IMR-90 (cell line): ENCODE measurements at places on chromosomes 1 and 21. TPM values are rescaled to one million over a fixed set of nuclear protein-coding genes. Genes with fewer than 3 reads are reported as not detected.
A peak's percentile ranks its signal among the peaks of the same experiment; 100 is the strongest.

GRCh38 chr1:160209321-160210046 is 4.3 kb downstream of the PEA15 start:
- no peak overlapping the region for H3K4me3 ChIP-seq
- H3K27me3 ChIP-seq = no peaks in the 10 kb centered on the region
- DNase-seq = no peak
- H3K36me3 ChIP-seq = peaks cover 62% of the 10 kb centered on the region

DNA sequence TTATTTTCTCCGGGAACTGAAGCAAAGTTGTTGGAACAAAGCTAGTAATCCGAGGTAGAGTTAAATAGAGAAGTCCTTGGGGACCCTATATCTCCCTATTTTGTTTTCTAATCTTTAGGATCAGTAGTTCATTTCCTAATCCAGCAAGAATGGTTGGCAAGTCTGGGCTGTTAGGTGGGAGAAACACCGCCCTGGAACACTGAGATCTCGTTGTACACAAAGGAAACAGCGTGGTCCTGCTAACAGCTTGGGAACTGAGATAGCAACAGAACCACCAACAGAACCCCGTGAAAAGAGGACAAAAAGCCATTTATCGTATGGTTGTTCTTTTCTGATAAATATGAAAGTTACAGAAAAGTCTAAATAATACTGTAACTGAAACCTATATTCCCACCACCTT is 121.9 kb upstream of the CDC42BPA start:
- H3K27ac ChIP-seq = no peak overlapping the region
- no peak for DNase-seq
- no peak overlapping the region for H3K4me3 ChIP-seq

- no peaks in the 10 kb centered on the region for H3K27me3 ChIP-seq
- H3K4me3 ChIP-seq = no peak overlapping the region
- no peak for DNase-seq
- no peak overlapping the region for H3K27ac ChIP-seq
- no peaks in the 10 kb centered on the region for H3K4me1 ChIP-seq
Observed at GRCh38 chr1:163842571-163842970, 520.8 kb downstream of the NUF2 start.

DNA sequence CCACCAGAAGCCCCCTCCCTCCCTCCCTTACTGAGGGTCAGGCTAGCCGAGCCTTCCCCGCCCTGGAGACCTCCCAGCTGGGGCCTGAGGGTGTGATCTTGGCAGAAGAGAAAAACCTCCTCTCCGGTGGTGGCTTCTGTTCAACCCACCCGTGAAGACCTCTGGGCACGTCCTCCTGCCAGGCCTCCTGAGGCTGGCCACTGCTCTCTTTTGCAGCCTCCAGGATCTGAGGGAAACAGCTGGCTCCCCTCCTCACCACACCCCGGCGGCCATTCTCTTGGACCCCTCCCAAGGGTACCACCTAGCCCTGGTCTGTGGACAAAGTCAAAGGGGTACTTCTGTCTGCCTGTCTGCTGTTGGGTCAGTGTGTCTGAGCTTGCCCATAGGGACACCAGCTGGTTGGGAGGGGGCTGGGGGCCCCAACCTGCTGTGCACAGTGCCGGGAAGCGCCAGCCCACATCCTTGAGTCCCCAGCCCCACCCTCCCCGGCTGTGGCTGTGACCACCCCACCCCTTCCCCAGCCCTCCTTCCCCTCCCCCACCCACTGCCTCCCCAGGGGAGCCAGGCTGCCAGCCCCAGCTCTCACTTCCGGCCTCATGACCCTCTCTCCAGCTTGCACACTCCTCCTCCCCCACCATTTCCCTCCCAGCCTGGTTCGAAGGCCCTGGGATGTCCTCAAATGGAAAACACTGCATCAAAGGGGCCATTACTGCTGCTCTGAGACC is 48.1 kb downstream of the AHDC1 start:
- peak overlapping the region; percentile 15; the same call in 1 of the 2 replicates for H3K27ac ChIP-seq
- no peak overlapping the region for H3K4me3 ChIP-seq
- no peak for DNase-seq
- H3K4me1 ChIP-seq = peaks cover 24% of the 10 kb centered on the region

Gene OR2M7
- polyA plus RNA-seq = not detected in 2 replicates
